ENCODE measurements at places on chromosomes 1 and 21. TPM values are rescaled to one million over a fixed set of nuclear protein-coding genes. Genes with fewer than 3 reads are reported as not detected.

DNA sequence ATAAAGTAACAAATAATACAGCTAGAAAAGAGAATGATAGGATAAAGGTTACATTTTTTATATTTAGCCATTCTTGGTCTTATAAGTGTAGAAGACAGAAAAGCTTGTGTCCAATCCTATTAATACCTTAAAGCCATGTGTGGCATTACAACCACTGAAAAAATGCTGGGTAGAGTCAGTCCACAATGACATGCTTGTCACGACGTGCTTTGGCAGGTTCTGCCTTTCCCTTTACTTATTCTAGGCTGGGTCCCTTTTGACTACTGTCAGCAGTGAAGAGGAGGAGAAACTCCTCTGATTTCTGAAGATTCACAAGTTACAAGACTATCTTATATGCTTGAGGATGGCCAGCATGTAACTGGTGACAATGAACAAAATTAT is 14.6 kb upstream of the AIM2 start:
- no peak for DNase-seq

- no peak for DNase-seq
Measured at GRCh38 chr1:5379176-5379759, 613.0 kb downstream of the NPHP4 start.

- DNase-seq = no peak
Measured at GRCh38 chr1:232883992-232884661, 66.3 kb upstream of the NTPCR start.

- DNase-seq = no peak
Measured at GRCh38 chr1:198007687-198008607, 90.8 kb downstream of the LHX9 start.

GRCh38 chr1:26771285-26771642 is 16.5 kb upstream of the PIGV start:
- no peak for DNase-seq

The STUM gene
- 0.07 TPM for total RNA-seq

The CAPN8 gene
- total RNA-seq = not detected

Measured in mesothelial cell of epicardium (in vitro differentiated cells).